ENCODE measurements at places on chromosomes 2 and 18. TPM values are rescaled to one million over a fixed set of nuclear protein-coding genes. Genes with fewer than 3 reads are reported as not detected.

DNA sequence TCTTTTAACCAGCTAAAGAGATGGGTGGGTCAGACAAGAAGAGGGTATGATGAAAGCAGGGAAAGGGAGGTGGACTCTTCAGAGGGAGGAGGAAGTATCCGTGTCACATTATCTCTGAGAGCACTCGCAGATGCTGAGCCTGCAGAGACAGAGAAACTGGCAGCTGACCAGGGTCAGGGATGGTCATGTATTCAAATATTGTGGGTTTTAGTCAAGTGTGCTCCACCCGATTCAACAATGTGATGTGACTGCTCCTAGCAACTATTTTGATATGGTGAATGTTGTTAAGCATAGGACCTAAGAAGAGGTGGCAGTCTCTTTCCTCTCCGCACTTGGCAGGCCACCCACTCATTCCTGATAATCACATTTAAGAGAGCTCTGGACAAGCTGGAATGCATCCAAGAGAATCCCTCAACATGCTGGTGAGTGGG lies 1.3 kb upstream of the CLIP4 start:
- H3K4me1 ChIP-seq: peaks cover 47% of the 10 kb centered on the region
- no peak for DNase-seq
- peaks cover 11% of the 10 kb centered on the region for H3K36me3 ChIP-seq
- H3K27me3 ChIP-seq: peaks cover 4% of the 10 kb centered on the region
- peak overlapping the region; percentile 78 for H3K4me3 ChIP-seq

The UGGT1 gene
- total RNA-seq: 63.4 TPM

DNA sequence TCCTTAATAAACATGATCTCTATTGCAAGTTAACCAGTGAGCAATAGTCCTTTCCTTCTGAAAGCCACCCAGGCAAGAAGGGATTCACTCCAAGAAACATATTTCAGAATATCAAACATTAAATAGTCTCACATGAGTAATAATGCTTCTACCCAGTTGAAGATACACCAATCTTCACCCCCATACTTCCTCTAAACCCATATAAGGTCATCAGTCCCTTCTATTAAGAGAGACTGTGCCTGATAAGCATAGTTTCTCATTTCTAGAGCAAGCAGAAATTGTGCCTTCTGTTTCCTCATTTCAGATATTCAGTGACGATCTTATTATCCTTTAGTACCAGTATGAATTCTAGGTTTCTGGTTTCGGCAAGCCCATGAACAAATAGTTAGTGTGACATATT lies 64.6 kb downstream of the DSEL start:
- H3K36me3 ChIP-seq: peaks cover 5% of the 10 kb centered on the region
- no peak overlapping the region for H3K4me3 ChIP-seq
- H3K27me3 ChIP-seq: no peaks in the 10 kb centered on the region
- H3K27ac ChIP-seq: no peak overlapping the region
- no peak for DNase-seq
- H3K4me1 ChIP-seq: peaks cover 6% of the 10 kb centered on the region

DNA sequence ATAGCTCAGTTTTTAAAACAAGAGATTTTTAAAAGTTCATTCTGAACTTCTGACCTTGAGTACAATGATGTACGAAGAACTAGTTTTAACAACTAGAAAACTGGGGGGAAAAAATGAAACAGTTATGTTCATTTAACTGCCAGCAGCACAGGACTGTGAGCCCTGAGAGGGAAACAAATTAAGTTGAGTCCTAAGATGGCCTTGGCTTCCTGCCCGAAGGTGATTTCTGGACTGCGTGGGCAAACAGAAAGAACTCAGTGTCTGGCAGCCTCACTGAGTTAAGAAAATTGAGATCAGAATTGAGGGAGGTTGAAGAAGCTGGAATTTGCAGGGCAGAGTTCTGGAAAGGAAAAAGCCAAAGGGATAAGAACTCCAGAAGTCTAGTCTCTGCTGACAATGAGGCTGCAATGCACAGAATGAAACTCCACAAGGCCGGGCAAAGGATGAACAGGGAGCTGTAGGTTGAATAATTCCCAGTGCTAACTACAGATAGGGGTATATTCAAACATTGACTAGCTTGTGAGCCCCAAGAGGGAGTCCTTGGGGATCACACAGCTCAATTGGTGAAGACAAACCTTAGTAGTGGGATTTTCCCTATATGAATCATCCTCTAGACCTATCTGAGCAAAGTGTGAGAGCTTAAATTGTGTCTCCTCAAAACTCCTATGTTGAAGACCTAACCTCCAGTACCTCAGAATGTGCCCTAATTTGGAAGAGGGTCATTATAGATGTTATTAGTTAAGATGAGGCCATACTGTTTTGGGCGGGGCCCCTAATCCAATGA lies 13.1 kb upstream of the CRACDL start:
- no peaks in the 10 kb centered on the region for H3K4me1 ChIP-seq
- no peak for DNase-seq
- no peak overlapping the region for H3K4me3 ChIP-seq
- H3K27ac ChIP-seq: no peak overlapping the region
- H3K36me3 ChIP-seq: no peaks in the 10 kb centered on the region

- peak overlapping the region; percentile 100 for H3K27ac ChIP-seq
- H3K4me3 ChIP-seq: peak overlapping the region; percentile 83
- peaks cover 82% of the 10 kb centered on the region for H3K4me1 ChIP-seq
- peak; percentile 39 for DNase-seq
- H3K27me3 ChIP-seq: no peaks in the 10 kb centered on the region
These were observed 2.7 kb downstream of the ZAP70 start for GRCh38 chr2:97715951-97716694.

GRCh38 chr2:143745060-143745459 lies 615.8 kb downstream of the ARHGAP15 start:
- no peaks in the 10 kb centered on the region for H3K27me3 ChIP-seq
- no peak overlapping the region for H3K4me3 ChIP-seq
- no peaks in the 10 kb centered on the region for H3K4me1 ChIP-seq
- no peak overlapping the region for H3K27ac ChIP-seq
- DNase-seq: no peak

DNA sequence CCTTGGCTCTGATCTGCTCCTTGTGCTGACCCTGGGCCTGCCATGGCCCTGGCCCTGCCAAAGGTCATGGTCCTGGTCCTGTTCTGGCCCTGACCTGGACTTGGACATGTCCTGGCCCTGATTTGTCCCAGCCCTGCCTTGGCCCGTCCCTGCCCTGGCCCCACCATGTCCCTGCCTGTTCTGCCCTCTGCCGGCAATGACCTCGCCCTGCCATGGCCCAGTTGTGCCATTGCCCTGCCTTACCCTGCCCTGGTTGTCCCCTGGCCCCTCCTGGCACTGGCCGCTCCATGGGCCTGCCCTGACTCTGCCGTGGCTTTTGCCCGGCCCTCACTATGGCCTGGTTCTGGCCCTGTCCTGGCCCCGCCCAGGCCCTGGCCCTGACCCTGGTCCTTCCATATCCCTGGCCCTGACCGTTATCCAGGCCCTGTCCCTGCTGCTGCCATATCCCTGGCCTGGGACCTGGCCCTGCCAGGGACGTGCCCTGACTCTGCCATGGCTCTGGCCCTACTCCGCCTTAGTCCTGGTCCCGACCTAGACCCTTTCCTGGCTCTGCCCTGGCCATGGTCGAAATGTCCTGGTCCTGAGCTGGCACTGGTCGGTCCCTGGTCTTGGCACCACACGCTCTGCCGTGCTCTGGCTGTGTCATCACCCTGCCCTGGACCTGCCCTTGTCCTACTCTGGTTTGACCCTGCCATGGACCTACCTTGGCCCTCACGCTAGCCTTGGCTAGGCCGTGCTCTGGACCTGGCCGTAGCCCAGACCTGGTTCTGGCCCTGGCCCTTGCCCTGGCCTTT lies 6.8 kb upstream of the ANKRD62 start:
- no peaks in the 10 kb centered on the region for H3K36me3 ChIP-seq
- peaks cover 17% of the 10 kb centered on the region for H3K27me3 ChIP-seq
- DNase-seq: no peak
- H3K4me1 ChIP-seq: no peaks in the 10 kb centered on the region

The TUBB8B gene
- not detected for total RNA-seq

The COLEC11 gene
- 0.32 TPM for total RNA-seq

- peak; percentile 30 for DNase-seq
- peak overlapping the region; percentile 76 for H3K27ac ChIP-seq
- peaks cover 62% of the 10 kb centered on the region for H3K36me3 ChIP-seq
- H3K27me3 ChIP-seq: no peaks in the 10 kb centered on the region
These were observed 4.3 kb downstream of the CASP8 start for GRCh38 chr2:201264472-201265173.

- H3K4me3 ChIP-seq: no peak overlapping the region
- no peak overlapping the region for H3K27ac ChIP-seq
- no peaks in the 10 kb centered on the region for H3K4me1 ChIP-seq
- H3K27me3 ChIP-seq: no peaks in the 10 kb centered on the region
These were observed 414.5 kb upstream of the KLHL29 start for GRCh38 chr2:22970284-22970975.

The GALNT14 gene
- 0.42 TPM for total RNA-seq

The C2orf15 gene
- total RNA-seq: 0.58 TPM

DNA sequence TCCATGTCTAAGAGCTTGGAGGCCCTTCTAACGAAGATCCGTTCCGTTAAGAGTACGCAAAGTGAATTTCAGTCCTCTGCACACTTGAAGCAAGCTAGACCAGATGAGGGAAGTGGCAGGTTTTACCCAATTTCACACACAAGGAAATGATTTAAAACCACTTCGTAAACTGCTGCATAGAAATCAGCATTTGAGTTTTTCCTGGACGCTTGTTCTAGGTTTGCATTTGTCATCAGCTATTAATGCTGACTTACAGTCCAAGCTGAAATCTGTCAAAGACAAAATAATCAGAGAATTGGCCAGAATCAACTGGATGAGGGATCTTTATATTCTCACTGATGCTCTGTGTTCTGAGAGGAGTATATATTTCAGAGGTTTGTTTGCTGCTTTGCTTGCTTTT lies 117.6 kb upstream of the RASGRP3 start:
- H3K4me3 ChIP-seq: no peak overlapping the region
- H3K4me1 ChIP-seq: no peaks in the 10 kb centered on the region
- H3K27ac ChIP-seq: no peak overlapping the region

- H3K4me1 ChIP-seq: no peaks in the 10 kb centered on the region
- H3K27ac ChIP-seq: no peak overlapping the region
- H3K36me3 ChIP-seq: peaks cover 9% of the 10 kb centered on the region
- DNase-seq: no peak
- H3K4me3 ChIP-seq: no peak overlapping the region
- no peaks in the 10 kb centered on the region for H3K27me3 ChIP-seq
These were observed 87.1 kb downstream of the MEMO1 start for GRCh38 chr2:31923662-31924061.

DNA sequence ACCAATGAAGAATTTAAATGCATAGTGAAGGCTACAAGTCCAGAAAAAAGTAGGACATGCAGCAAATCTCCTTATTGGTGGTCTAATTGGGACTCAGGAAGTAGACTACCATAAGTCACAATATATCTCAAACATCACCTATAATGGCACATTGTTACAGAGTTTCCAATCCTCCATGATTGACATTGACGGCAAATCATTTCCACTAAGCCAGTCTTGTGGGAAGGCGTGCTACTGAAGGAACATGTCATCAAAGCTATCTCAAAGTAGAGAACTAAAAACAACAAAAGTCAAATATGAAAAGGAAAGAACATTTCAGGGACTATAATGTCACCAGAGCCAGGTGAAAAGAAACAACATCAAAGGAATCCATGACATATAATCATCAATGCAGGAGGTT lies 166.4 kb upstream of the PID1 start:
- H3K36me3 ChIP-seq: no peaks in the 10 kb centered on the region
- no peak overlapping the region for H3K4me3 ChIP-seq
- H3K4me1 ChIP-seq: no peaks in the 10 kb centered on the region
- H3K27me3 ChIP-seq: no peaks in the 10 kb centered on the region
- H3K27ac ChIP-seq: no peak overlapping the region
- no peak for DNase-seq

DNA sequence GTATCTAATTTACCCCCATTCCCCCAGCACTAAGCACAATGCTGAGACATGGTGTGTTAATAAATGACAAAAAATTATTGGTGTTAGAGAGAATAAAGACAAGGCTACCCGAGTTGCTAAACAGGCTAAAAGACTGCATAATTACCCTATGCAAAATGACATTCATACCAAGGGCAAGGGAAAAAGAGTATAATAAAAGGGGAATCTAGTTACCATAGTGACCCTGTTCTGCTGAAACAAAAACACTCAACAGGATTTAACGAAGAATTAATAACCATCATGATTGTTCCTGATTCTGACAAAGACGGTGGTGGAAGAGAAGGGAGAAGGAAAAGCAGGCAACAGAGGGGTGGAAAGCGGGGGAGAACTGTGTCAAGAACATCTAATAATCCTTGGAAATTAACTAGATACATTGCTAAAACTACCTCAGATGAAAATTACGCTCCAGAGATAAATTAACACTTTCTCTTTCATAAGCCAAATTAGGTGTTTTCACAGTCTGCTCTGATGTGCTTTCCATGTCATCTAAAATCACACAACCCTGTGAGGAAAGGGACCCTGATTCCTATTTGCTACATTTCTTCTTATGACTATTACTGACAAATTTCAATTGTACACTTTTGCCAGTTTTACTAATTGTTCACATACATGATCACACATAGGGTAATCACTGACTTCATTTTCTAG lies 25.5 kb downstream of the TTR start:
- H3K27me3 ChIP-seq: peaks cover 6% of the 10 kb centered on the region
- H3K4me3 ChIP-seq: no peak overlapping the region
- H3K4me1 ChIP-seq: no peaks in the 10 kb centered on the region
- no peak overlapping the region for H3K27ac ChIP-seq
- no peaks in the 10 kb centered on the region for H3K36me3 ChIP-seq
- no peak for DNase-seq

The RNU2-63P gene
- total RNA-seq: 48.9 TPM

The FAP gene
- total RNA-seq: not detected

DNA sequence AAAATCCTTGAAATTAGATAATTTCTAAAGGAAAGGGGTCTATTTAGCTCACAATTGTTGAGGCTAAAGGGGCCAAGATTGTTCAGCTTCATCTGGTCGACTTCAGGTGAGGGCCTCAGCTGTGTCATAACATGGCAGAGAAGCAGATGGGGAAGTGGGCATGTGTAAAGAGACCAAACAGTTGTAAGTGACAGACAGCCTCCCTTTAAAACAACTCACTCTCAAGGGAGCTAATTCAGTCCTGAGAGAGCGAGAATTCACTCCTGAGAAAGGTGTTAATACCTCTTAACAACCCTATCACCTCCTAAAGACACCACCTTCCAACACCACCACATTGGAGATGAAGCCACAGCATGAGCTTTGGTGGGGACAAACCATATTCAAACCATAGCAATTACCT lies 62.4 kb downstream of the KCMF1 start:
- H3K36me3 ChIP-seq: peaks cover 46% of the 10 kb centered on the region
- no peak for DNase-seq
- H3K27me3 ChIP-seq: no peaks in the 10 kb centered on the region
- no peak overlapping the region for H3K4me3 ChIP-seq
- H3K27ac ChIP-seq: no peak overlapping the region

- H3K27ac ChIP-seq: no peak overlapping the region
- no peak overlapping the region for H3K4me3 ChIP-seq
- DNase-seq: no peak
- H3K36me3 ChIP-seq: no peaks in the 10 kb centered on the region
- H3K4me1 ChIP-seq: no peaks in the 10 kb centered on the region
- H3K27me3 ChIP-seq: no peaks in the 10 kb centered on the region
These were observed 118.5 kb downstream of the GALNT3 start for GRCh38 chr2:165675551-165675968.
